Activated effector memory CD4-positive, alpha-beta T cell treated with Interleukin-2 at 50 U/mL for 16 hours (primary cell): ENCODE measurements at places on chromosomes 5 and 9.
A peak's percentile ranks its signal among the peaks of the same experiment; 100 is the strongest.

DNA sequence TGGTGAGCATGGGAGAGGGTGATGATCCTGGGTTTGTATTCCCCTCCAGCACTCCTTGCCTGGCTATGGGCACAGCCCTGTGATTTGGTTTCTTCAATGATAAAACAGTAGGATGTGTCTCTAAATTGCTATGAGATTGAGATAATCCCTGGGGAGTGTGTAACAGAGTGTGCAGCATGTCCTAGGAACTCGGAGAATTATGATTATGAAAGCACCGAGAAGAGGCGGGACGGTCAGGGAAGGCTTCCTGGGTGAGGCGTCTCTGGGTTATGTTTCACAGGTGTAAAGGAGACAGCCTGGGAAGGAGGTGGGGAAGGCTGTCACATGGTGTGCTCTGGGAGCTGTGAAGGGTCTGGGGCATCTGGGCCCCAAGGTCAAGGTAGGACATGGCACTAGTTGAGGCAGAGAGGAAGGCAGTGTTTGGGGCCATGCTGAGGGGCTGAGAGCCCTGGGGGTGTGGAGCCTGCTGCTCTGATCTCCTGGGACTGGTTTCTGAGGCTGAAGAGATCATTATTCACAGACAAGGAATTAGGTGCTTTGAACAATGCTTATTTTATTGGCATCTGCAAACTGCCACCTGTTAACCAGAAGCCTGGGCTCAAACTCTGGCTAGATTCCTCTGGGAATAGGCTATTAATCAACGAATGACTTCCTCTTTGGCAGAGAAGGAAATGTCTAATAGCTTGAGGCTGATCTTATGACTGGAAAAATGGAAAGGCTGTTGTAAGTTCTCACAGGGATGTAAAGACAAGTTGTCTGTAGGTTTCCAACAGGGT is 73.8 kb upstream of the IL12B start:
- no peak for DNase-seq

GRCh38 chr5:98608052-98608451 is 165.4 kb upstream of the RGMB start:
- no peak for DNase-seq

- no peak for DNase-seq
These were observed 829 bp downstream of the ANXA1 start for GRCh38 chr9:73152543-73152844.

GRCh38 chr9:107227774-107228173 is 55.3 kb upstream of the RAD23B start:
- no peak for DNase-seq

DNA sequence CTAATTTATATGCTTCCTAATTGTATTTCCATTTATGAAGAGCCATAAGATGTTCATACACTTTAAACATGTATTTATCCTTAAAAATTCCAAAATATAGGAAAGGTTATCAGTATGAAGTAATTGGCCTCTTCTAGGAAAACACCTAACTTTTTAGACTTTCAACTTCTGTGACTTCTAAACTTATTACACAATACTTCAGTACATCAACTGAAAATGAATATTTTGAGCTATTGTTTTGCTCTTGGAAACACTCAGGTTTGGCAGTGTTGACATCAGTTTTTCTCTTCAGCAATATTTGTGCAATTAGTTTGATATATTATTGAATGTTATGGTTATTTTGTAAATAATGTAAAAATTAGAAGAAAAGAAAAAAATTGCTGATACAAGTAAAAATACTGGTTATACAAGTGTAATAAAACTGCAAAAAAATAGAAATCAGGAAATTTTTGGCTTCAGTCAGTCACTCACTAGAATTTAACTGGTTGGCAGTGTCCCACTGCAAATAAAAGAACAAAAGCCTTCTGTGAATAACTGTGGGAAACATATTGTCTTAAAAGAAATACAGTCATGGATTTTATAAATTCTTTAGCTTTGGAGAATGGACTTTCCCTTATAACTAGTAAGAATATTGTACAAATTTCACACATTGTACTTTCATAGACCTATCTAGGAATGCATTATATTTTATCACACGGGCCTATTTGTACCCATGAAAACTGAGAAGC is 635.9 kb downstream of the TLE1 start:
- DNase-seq, result no peak

GRCh38 chr5:57843059-57843367 is 360.4 kb upstream of the ACTBL2 start:
- no peak for DNase-seq

DNA sequence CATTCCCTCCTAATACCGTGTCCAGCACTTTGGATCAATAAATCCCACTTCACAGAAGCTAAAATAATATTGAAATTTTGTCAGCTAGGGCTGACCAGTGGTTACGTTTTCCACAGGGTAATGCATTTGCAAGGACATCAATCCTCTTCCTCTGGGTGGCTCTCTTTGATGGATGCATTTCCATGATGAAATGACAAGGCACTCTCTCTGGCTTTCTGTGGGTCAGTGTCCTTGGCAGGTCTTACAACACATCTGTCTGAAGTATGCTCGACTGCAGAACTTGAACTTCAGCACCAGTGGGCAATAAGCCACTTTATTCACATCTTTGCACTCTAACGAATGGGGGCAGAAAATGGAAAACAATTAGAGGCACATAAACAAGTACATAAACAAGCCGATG is 330.1 kb downstream of the ADAMTS6 start:
- DNase-seq, result no peak

- DNase-seq, result no peak
These were observed 156.5 kb downstream of the ASTN2 start for GRCh38 chr9:117258184-117258866.

- DNase-seq, result no peak
These were observed 184.7 kb upstream of the PPP1R26 start for GRCh38 chr9:135294836-135295235.

GRCh38 chr9:21853414-21853813 is 51.0 kb downstream of the MTAP start:
- no peak for DNase-seq

DNA sequence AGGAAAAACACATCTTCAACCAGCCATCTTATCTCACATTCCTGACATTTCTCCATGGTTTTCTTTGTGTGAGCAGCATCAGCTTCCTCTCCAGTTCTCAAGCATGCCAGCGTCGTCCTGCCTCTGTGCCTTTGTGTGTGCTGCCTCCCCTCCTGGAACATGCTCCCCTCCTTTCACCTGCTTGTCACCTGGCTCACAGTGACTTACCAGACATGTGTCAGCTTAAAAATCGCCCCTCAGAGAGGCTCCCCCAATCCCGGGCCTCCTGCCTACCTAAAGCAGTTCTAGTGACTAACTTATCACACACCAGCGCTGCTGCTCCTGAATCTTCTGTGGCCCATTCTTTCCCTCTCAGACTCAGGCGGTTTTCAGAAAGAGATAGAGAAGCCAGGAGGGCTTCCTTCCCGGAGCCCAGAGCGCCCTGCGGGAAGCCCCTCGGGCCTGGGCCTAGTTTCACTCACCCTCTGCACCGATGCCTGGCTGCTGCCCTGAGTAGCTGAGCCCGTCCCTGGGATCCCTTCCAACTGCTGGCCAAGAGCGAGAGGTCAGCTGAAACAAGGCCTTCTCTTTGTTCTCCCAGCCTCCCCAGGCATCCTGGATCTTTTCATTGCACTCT is 51.1 kb upstream of the MVB12B start:
- no peak for DNase-seq

GRCh38 chr9:134522502-134522848 is 119.1 kb upstream of the COL5A1 start:
- DNase-seq, result no peak

- DNase-seq, result peak; percentile 73
These were observed 18.1 kb downstream of the TCF7 start for GRCh38 chr5:134132372-134133187.

DNA sequence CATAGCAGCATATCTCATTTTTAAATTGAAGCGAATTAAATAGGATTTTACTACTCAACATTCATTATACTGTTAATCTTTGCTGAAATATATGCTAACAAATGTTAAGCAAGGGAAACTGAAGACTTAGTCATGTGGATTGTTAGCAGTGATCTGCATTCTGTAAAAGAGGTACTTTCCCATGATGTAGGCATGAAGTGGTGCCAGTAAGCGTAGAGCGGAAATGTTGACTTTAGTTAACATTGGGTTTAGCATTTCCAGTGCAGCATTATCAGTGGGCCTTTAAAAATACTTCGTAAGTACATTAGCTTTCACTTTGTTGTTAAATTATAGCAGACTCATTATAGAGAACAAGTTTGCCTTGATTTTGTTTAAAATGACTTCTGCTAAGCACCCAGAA is 130.3 kb downstream of the CDC42SE2 start:
- no peak for DNase-seq

GRCh38 chr5:2018390-2018724 is 135.6 kb upstream of the IRX4 start:
- no peak for DNase-seq

DNA sequence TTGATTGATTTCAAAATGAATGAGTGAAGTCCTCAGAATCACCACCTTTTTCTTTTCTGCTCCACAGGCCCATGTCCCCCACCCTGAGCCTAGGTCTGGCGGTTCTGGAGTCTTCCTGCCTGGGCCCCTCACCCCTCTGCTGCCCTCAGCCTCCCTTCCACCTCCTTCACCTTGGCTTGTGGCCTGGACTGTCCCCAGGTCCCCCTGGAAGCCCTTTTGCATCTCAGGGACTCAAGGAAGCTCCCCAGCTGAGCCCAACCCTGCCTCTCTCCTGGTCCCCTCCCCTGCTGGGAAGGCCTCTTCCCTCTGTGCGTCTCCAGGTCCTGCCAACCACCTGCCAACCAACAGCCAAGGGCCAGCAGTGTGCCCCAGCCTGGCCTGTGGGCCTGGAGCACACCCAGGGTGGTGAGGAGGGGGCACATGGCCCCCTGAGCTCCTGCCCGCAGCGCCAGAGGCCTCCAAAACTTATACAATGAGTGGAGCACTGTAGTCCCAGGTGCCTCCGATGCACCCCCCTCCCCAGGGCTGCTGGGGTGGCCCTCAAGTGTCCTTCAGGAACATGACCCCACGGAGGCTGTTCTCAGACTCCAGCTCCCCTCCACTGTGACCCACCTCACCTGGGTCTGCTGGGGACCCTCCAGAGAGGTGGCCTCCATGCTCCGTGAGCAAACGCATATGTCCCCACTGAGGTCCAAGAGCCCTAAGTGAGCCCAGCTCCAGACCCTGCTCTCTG is 20.3 kb downstream of the GLT6D1 start:
- no peak for DNase-seq

DNA sequence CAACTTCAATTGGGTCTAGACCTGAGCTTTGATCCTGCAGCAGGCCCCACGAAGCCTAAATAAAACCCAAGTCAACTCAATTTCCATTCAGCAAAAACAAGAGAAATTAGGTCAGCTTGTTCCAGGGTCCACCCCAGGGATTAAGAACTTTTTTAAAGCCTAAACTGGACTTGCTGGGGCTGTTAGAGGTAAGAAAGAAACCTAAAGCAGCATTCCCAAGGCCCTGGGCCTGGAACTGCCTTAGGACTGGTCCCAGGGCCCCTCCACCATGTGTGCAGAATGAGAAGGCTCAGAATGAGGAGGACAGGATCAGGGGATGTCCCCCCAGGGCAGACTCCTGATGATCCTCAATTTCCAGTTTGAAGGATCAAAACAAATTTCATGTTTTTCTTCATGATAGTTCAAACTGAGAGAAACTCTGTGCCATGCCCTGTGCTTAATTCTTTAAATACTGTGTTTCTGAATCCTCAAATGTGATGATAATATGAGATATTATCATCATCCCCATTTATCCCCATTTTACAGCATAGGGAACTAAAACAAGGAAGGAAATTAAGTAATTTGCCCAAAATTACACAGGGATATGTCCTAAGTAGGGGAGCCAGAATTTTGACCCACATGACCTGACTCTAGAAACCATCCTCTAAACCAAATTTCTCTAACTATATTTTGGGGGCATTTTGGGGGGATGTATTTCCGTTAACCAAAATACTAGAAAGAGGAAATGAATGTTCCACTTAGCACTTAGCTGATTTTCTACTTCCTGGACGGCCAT is 64.5 kb downstream of the DENND1A start:
- DNase-seq, result no peak

- DNase-seq, result no peak
These were observed 54.5 kb downstream of the DCP2 start for GRCh38 chr5:113031104-113031503.

DNA sequence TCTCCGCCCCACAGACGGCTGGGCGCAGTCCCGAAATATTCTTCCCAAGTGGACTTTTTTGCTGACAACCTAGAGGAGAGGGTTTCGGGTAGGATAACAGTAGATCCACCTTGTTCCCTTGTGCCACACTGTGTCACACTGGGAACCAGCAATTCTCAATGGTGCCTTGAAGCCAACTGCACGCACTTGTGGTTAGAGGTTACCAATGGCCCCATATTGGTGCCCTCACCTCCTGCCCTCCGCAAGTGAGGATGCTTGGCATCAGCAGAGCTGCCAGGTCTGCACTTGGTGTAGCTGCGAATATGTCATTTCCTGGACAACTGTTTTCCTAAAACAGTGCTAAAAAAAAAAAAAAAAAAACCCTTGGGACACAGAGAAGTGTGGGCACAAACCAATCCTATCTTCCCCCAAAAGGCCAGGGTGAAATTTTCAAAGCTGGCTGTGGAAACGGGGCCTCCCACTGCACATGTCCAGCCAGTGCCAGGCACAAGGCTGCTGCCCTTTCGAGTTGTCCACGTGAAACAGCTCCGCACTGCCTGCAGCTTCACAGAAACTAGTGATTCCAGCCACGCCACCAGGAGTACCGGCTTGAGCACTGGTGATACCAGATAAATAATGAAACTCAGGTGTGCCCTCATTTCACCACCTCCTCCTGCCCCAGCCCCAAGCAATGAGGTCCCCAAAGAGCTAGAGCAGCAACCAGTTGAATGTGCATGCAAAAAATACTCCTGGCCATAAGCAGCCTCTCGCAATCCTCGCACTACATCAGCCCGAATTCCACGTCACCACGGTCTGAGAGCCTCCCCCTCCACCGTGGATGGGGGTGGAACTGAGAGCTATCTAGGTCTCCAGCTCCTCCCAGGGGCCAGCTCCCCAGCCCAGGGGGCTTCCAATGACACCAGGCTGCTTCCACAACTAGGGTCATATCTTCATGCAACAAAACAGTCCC is 51.2 kb downstream of the USP20 start:
- peak; percentile 54 for DNase-seq

DNA sequence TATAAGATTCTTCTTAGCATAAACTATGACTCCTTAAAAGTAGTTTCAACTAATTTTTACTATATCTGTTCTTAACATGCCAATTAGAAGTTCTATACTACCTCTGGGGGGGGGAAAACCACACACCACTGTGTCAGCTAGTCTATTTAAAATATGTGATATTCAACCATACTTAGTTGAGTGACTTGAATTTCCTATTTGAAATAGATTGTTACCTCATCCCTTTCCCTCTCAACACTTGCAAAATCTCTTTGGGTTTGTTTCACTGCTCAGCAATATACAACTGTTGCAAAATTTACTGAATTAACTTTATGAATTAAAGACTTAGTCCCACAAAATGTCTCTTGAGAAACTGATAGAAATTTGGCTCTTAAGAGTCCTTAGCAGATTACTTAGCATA is 151.1 kb upstream of the POU5F2 start:
- no peak for DNase-seq
